ENCODE measurements at places on chromosomes 13 and 19. TPM values are rescaled to one million over a fixed set of nuclear protein-coding genes. Genes with fewer than 3 reads are reported as not detected.

- DNase-seq: peak; percentile 54
- peak overlapping the region; percentile 98 for H3K27ac ChIP-seq
- peaks cover 60% of the 10 kb centered on the region for H3K4me1 ChIP-seq
- peaks cover 4% of the 10 kb centered on the region for H3K36me3 ChIP-seq
- H3K27me3 ChIP-seq: no peaks in the 10 kb centered on the region
- peak overlapping the region; percentile 48 for H3K4me3 ChIP-seq
These were observed 24.6 kb downstream of the CCNE1 start for GRCh38 chr19:29836409-29836825.

DNA sequence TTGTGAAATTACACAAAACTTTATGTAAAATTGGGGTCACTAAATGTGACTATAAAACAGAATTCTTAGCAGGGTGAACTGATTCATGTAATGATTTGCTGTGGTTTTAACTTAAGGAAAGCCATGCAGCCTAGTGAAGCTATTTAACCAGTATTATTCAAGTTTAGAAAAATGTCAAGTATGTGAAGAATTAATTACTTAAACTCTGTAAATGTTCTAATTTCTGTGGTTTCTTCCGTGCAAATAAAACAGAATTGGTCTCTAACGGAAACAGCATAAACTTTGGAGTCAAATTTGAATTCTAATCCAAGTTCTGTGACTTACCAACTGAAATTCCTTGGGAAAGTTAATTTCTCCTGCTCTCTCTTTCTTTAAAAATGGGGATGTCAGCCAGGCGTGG, 13.3 kb downstream of the CDC16 start:
- H3K27ac ChIP-seq: no peak overlapping the region
- H3K27me3 ChIP-seq: no peaks in the 10 kb centered on the region
- no peaks in the 10 kb centered on the region for H3K4me1 ChIP-seq

The DDA1 gene
- 39.5 TPM for total RNA-seq

The GPC6 gene
- total RNA-seq: not detected

The ZNF135 gene
- 1.1 TPM for total RNA-seq

All from activated CD4-positive, alpha-beta T cell treated with anti-CD3 and anti-CD28 coated beads, Interleukin-2, amount 10 ng/mL, durations not matched to agents 7 days and 5 days (primary cell).